ENCODE measurements at places on chromosomes 4 and X.

GRCh38 chr4:127291316-127291715 is 341.4 kb upstream of the INTU start:
- no peak for DNase-seq

GRCh38 chr4:108029016-108029720 is 39.5 kb downstream of the HADH start:
- DNase-seq: no peak

DNA sequence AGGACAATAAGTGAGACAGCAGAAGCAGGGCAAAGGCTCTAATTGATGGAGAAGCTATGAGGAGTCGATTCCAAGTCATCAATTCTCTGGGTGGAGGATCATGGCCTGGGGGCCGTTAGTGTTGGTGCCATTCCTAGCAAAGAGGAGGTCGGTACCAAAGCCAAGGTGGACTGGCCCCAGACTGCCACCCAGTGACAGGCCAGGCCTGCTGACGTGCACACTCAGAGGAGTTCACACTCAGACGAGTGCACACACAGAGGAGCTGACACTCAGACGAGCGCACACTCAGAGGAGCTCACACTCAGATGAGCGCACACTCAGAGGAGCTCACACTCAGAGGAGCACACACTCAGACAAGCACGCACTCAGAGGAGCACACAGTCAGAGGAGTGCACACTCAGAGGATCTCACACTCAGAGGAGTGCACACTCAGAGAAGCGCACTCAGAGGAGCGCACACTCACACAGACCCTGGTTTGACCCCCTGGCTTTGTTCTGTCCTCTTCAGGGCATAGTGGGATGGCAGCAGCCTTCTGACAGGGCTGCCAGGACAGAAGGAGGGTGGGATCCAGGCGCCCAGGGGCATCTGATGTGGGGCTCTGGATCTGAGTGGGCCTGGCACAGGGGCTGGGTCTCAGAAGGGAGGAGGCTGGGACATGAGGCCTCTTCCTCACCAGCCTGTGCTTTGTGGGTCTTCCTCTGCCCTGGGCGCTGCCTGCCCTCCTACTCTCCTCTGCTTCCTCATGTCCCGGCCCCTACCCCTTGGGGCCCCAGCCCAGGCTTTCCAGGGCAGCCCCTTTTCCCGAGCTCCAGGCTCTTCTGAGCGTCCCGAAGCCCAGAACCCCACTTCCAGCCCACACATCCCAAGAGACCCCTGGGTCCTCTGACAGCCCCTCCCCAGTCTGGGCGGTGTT is 41.7 kb upstream of the NKX1-1 start:
- DNase-seq: peak; percentile 47

DNA sequence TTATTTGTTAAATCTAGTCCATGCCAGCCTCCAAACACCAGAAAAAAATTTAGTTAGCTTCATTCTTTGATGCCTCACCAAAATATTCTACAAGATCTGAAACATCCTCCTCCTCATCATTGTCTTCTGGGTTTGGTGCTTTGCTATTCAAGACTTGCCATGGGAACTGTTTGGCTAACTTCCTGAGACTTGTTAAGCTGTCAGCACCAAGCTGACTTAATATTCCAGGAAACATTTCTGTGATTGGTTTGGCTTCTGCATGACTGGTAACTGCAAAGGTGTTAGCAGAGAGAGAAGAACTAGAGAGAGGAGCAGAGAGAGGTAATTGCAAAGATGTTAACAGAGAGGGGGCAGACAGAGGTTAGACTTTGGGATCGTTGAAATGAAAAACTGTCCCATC is 101.3 kb downstream of the PALLD start:
- DNase-seq: no peak

- DNase-seq: no peak
Observed at GRCh38 chr4:2798399-2799223, 5.7 kb downstream of the SH3BP2 start.

GRCh38 chr4:84691800-84692199 is 108.9 kb downstream of the CDS1 start:
- no peak for DNase-seq

DNA sequence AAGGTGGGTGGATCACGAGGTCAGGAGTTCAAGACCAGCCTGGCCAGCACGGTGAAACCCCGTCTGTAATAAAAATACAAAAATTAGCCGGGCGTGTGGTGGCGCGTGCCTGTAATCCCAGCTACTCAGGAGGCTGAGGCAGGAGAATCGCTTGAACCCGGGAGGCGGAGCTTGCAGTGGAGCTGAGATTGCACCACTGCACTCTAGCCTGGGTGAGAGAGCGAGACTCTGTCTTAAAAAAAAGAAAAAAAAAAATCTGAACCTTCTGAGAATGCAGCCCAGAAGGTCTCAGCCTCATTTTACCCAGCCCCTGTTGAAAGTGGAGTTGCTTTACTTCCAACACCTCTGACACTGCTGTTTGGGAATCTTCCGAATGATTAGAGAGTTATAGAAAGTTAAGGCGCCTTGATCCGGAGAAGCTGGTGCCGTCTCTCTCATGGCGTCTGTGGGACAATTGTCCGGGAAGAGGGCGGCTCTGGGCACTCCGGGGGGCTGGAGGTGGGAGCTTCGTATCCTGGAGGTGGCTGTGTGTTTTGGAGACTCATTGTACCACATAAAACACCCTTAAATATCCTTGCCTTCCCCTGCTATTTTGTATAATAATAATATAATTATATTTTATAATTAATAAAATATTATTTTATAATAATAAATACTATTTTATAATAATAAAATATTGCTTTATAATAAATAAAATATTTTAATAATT is 92.7 kb upstream of the PPP2R3B start:
- no peak for DNase-seq

GRCh38 chr4:180564026-180564425 is 1679.2 kb upstream of the TENM3 start:
- DNase-seq: no peak

DNA sequence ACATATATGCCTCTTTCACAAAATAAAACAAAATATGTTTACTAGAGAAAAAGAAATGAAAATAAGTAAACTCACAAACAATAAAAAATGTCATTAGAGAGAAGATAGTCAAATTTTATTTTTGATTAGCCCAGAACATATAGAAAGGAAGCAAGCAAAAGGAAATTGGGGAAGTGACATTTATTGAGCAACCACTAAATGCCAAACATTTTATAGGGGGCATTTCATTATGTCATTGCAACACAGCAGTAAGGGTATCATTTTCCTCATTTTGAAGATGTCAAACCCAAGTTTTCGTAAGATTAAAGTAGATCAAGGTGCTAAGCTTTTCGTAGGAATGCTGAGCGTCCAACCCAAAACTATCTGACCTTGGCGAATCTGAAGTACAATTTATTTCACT is 1331.5 kb upstream of the PABPC4L start:
- DNase-seq: no peak

GRCh38 chr4:53589511-53589910 is 1.8 kb downstream of the LNX1 start:
- DNase-seq: no peak

Measured in mesenteric fat pad (tissue), 1 donor.